Hematopoietic multipotent progenitor cell (in vitro differentiated cells): ENCODE measurements at places on chromosomes 11 and 22. TPM values are rescaled to one million over a fixed set of nuclear protein-coding genes. Genes with fewer than 3 reads are reported as not detected.

DNA sequence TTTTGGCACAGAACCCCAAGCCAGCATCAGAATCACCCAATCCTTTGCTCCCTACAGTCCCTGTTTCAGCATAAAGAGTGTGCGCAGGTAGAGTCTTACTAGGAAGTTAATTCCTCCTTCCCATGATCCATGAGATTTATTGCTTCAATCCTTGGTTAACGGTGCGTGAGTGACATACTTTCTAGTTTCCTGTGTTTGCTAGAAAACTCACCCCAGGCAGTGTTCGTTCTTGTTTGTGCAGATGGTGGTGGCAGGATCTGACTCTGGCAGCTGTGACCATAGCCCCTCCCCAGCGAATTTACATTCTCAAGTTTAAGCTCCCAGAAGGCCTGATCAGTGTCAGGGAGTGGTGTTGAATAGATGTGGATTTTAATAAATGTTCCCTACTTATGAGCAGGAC is 106.7 kb upstream of the CCT8L2 start:
- DNase-seq, result no peak

DNA sequence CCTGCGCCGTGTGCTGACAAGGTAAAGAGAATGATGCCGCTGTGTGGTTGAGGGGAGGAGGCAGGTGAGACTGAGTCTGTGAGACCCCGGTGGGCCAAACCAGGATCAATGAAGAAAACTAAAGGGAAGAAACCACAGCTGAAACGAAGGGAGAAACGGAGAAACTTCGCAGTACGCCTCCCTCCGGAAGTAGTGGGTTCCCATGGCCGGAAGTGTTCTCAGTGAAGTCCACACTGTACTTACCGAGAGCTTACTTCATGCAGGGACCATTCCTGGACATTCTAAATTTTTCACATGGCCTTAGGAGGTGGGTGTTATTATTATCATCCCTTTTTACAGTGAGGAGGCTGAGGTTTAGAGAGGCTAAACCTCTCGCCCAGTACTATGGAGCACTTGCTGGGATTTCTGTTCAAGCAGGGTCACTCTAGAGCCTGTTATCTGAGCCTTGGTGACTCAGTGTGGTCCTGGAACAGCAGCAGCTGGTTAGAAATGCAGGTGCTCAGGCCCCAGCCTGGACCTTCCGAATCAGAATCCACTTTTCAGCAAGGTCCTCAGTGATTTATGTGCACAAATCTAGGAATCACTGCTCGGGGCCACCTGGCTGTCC is 17.9 kb downstream of the CD5 start:
- no peak for DNase-seq

DNA sequence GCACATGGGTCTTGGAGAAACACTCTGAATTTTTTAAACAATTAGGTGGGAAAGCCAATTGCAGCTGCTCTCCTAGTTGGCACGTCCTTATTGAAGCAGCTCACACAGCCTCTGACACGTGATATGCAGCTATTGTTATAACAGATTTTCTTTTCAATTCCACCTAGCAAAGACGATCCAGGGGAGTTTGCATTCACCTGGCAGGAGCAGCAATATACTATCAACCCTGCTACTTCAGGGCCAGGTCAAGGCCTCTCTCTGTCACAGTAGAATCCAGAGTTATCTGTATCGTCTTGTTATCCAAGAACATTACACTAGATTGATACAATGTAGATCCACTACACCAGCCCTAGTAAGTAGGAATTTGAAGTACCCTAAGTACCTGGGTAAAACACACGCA is 8.3 kb downstream of the KRTAP5-11 start:
- no peak for DNase-seq

DNA sequence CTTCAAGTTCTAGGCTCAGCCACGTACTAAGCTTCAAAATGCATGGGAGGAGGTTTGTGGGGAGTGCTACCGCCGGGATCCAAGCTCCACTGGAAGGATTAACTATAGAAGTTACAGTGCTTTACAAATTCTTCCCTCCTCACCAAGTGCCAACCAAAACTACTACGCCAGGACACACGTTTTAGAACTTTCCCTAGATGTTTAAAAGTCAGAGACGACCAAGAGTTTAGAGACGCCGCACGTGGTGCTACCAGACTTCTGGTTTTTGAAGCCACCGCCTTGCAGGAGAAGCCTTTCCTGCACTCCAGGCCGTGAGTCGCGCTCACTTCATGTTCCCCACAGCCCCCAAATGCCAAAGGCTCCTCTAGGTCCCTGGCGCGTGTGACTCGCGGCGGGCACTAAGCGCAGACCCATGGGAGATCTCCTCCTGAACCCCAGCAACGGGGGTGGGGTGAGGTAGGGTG is 734 bp downstream of the SNU13 start:
- peak; percentile 51 for DNase-seq

GRCh38 chr11:2202900-2203439 is 31.4 kb upstream of the TH start:
- DNase-seq, result no peak

- DNase-seq, result no peak
Measured at GRCh38 chr11:92967867-92968266, 1.6 kb upstream of the MTNR1B start.

DNA sequence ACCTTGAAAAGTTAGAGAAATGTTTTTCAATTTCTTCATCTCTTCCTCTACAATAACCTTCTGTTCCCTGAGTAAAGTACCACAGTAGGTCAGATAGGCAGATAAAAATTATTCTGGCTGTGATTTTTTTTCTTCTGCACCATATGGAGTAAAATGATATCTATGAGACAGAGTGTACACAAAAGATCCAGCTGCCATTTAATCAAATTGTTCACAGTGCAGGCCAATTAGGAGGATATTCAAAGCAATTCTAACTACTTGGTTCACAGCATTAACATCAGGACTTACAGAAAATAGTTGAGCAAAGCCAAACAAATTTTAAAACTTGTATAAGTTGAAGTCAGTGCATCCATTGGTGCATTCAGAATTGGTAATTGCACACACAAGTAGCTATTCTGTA is 147.9 kb upstream of the LUZP2 start:
- no peak for DNase-seq

DNA sequence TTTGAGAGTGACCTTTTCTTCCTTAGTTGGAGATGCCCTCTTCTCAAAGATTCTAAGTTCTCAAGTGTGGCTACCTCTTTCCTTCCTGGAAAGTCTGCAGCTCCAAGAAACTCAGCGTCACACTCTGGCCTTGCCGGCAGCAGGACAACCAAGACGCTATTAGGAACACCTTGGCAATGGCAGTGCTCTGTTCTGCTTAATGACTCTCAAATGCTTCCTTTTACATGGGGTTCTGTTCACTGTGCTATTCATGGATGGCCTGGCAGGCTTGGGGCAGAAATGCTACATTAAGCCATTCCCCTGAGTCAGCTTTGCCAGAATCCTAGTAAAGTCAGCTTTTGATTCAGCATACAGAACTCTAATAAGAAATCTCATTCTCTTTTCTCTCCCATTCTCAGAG is 25.9 kb downstream of the LARGE2 start:
- DNase-seq, result no peak

- no peak for DNase-seq
Measured at GRCh38 chr11:72614381-72614780, 59.8 kb downstream of the PDE2A start.

GRCh38 chr11:133269267-133269666 is 263.0 kb downstream of the OPCML start:
- DNase-seq, result no peak

- DNase-seq, result peak; percentile 18
Measured at GRCh38 chr11:33835143-33835878, 56.6 kb downstream of the LMO2 start.

DNA sequence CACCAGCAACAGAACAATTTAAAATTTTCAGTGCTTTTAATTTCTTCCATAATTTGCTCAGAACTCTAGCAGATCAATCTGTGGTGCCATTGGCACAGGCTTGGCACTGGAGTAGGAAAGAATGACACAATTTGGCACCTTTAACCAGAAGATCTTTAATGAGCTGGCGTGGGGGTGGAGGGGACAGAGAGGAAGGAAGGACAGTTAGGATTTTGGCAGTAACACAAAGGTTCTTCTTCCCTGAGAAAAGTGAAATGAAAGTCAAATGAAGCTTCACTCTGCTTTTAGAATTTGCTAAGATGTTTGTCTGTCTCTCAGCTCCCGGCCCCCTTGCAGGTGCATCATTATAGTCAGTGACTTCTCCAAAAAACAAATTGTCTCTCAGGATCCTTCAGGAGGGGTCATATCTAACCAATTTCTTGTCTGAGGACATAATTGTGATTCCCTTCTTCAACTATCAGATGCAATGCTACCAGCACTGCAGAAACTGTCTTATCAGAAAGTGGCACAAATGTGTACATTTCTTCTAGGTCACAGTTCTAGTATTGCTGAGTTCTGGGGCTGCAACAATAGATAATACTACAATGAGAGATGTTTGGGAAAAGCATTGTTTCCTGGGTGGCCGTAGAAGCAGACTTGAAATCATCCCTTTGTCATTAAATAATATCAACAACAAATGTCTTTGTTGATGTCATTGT is 66.8 kb downstream of the CSTPP1 start:
- no peak for DNase-seq

- DNase-seq, result peak; percentile 34
Measured at GRCh38 chr22:46684706-46685105, 53.3 kb downstream of the CERK start.

DNA sequence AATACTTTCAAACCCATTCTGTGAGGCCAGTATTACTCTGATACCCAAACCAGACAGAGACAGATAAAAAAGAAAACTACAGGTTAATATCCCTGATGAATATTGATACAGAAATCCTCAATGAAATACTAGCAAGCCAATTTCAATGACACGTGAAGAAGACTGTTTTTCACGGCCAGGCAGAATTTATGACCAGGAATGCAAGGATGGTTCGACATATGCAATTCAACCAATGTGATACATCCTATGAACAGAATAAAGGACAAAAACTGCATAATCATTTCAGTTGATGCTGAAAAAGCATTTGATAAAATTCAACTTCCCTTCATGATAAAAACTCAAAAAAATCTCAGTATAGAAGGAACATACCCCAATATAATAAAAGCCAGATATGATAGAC is 44.5 kb downstream of the SLC22A24 start:
- peak; percentile 1 for DNase-seq

GRCh38 chr11:110286298-110287040 is 9.9 kb downstream of the RDX start:
- DNase-seq, result no peak

The IL17REL gene
- total RNA-seq, result under 0.01 TPM

The APOBEC3A gene
- total RNA-seq, result 1.9 TPM

The FAM111B gene
- 0.81 TPM for total RNA-seq

The CHRNA10 gene
- 2.2 TPM for total RNA-seq

The USP2 gene
- 0.54 TPM for total RNA-seq

The SPI1 gene
- 99.6 TPM for total RNA-seq

The RIBC2 gene
- total RNA-seq, result 0.54 TPM

The SLC37A2 gene
- 0.27 TPM for total RNA-seq

The ABCG4 gene
- total RNA-seq, result under 0.01 TPM

The TEX54 gene
- total RNA-seq, result not detected

The SLC25A18 gene
- total RNA-seq, result not detected

The TRIM49B gene
- not detected for total RNA-seq
